NCI-H345 (cell line): ENCODE measurements at places on chromosomes 6 and 20.

GRCh38 chr6:145241039-145241438, 494.3 kb downstream of the EPM2A start:
- DNase-seq = no peak

DNA sequence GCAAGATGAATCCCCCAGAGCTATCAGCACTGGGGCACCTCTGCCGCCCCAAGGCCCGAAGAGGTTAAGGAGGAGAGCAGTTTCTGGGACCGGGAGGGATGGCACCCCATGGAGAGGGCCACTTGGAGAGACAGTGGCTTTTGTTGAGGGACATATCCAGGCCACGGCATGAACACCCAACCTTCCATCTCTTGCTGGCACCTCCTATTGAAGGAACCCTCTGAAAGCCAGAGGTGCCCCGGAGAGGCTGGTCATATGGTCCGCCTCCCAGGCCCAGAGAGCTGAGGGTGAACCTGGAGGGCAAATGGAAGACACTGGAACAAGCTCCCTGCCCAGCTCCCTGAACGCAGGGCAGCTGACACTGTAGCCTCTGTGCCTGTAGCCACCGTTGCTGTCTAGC, 167.0 kb downstream of the NFATC2 start:
- DNase-seq = no peak

DNA sequence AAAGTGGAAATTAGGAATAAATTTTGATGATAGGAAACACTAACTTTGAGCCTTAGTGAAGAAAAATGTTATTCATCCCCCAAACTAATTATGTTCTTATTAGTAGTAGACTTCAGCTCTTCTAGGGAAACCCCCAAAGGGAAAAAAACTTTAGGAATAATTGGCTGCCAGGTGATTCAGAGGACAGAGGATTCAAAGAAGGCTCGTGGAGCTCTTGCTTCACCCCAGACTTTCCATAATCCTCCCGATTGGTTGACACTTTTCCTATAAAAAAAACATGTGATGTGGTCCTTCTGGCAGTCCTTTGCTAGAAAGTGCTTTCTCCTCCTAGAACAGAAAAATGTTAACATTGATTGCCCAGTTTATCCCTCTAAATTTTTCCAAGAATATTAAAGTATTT, 5.6 kb upstream of the CCDC170 start:
- no peak for DNase-seq

DNA sequence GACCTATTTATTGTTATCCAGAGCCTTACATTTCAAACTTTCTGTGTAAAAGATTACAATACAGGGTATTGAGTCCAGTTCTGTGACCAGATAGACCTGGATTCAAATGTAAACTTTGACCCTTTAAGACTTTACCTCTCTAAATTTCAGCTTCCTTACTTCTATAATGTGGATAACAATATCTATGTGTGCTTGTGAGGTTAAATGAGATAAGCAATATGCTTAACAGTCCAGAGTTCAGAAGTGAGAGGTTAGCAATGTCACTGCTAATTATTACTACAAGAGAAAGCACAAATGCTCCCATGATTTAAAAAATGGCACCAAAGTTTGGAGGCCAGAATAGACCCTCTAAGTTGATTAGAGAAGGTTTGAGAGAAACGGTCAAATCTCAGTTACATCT, 27.5 kb downstream of the EPB41L2 start:
- DNase-seq = no peak

DNA sequence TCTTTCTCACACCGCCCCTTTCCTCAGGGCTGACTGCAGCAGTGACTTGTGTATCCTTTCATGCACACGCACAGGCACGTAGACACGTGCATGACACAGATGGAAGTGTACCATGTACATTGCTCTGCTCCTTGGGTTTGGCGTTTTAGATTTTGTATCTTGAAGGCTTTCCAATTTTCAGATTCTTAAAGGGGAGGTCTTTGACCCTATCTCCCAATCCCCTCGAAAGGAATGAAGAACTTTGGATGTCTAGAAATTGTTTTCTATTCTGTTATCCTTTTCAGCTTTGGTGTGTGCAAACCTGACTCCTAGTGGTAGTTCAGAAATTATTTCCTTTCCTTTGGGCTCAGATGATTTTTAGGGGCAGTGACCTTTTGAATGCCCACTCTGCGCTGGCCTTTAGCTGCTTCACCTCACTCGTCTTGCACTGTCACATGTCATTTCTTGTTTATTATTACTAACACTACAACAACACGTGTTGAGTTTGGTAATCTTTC, 63.0 kb downstream of the HIVEP1 start:
- DNase-seq = no peak

DNA sequence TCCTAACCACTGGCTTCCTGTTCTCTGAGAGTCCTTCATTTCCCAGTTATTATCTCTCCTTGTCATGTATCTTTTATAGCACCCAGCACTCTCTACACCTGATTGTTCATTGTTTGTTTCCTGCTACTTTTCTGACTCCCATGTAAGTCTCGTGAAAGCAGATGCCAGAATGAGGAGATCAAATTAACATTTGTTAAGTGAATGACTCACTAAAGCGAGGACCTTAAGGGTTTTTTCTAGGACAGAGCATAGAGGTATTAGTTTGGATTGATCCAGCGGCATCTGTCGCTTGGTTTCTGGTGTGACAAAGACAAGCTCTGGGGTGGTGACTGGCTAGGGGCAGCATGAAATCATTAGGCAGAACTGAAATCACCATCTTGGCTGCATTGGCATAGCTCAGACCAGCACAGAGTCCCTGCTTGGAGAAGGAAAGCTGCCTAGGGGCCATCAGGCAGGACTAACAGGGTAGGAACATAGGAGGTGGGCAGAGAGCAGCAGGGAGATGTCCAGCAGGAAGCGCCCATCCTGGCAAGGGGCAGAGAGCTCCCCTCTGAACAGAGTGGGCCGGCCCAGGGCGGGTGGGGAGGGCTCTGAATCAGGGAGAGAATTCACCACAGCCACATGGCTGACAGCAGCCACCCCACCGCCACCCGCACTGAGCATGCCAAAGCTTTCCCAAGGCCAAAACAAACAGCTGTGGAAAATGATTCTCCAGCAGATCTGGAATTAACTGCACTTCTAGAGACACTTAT, 97.1 kb upstream of the CEP85L start:
- peak; percentile 60 for DNase-seq

GRCh38 chr6:15643542-15643941, 19.3 kb downstream of the DTNBP1 start:
- DNase-seq = no peak

DNA sequence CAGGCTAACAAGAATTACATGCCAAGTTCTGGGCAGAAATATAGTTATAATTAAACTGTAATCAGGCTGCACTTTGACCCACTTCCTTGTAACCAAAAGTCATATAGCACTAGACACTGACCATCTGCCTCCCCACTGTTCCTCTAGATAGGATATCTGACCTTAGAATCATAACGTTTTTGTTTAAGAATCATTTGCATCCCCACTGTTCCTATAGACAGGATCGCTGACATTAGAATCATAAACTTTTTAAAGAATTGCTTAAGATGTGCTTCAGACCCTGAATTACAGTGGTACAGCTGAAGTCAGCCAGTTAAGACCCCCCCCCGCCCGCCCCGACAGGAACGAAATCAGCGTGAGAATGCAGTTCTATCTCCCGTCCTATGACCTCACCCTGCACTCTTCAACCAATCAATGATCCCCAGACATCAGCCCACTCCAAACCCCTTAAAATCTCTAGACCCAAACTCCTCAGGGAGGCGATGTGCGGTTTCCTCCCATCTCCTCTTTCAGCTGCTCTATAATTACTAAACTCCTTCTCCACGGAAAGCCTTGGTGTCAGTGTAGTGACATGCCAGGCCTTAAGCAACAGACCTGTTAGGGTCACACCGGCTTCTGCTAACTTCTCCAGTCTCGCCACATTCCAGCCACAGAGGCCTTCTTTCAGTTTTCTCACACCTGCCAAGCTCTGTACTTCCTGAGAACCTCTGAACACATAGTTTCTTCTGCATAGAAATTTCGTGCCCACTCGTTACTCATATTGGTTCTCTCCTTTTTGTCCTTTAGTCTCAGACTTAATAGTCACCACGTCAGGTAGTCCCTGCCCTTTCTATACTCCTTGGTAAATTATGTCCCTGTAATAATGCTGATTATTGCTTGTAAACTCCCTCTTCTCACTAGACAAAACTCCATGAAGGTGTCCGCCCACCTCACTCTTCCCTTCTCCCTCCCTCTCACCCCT, 93.5 kb downstream of the DTNBP1 start:
- DNase-seq = no peak

GRCh38 chr20:41011551-41012067, 17.0 kb upstream of the TOP1 start:
- no peak for DNase-seq

GRCh38 chr6:35282472-35282871, 15.1 kb upstream of the DEF6 start:
- DNase-seq = no peak

GRCh38 chr6:95998133-95998532, 17.6 kb upstream of the FUT9 start:
- DNase-seq = no peak

DNA sequence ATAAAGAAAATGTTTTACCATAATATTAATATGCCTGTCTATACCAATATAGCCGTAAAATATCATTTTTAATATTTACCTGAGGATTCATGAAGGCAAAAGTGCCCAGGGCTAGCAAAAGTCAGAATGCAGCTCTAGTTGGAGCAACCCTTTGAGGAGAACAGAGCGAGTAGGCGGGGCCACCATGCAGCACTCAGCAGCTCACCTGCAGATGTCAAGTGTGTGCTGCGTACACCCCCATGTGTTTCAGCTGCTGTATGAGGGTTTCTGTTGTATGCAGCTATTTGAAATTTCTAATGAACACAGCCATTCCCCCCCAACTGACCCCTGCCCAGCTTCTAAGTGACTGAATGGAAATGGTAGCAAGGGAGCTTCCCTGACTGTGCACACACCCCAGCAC, 508.0 kb downstream of the QKI start:
- DNase-seq = no peak

GRCh38 chr6:8110117-8110721, 7.9 kb upstream of the EEF1E1 start:
- DNase-seq = no peak

DNA sequence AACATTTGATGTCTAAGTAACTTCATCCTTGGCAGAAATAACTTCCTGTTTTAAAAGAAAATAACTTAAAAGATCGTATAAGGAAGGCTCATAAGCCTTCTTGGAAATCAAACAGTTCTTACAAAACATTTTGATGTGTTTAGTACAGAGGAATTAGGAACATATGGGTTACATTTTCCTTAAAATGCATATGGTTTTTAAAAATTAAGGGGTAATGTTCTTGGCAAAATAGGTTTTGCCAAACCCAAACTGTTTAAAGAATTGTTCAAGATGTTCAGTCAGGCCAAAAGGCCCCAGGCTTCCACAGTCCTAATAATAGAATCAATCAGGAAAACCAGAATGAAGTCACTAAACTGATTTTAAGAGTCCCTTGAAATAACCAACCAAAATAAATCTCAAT, 142.7 kb upstream of the SLC35B3 start:
- no peak for DNase-seq

- DNase-seq = no peak
Observed at GRCh38 chr6:4346659-4347333, 211.4 kb upstream of the ECI2 start.

GRCh38 chr6:125363824-125364165, 62.0 kb upstream of the HDDC2 start:
- DNase-seq = no peak

DNA sequence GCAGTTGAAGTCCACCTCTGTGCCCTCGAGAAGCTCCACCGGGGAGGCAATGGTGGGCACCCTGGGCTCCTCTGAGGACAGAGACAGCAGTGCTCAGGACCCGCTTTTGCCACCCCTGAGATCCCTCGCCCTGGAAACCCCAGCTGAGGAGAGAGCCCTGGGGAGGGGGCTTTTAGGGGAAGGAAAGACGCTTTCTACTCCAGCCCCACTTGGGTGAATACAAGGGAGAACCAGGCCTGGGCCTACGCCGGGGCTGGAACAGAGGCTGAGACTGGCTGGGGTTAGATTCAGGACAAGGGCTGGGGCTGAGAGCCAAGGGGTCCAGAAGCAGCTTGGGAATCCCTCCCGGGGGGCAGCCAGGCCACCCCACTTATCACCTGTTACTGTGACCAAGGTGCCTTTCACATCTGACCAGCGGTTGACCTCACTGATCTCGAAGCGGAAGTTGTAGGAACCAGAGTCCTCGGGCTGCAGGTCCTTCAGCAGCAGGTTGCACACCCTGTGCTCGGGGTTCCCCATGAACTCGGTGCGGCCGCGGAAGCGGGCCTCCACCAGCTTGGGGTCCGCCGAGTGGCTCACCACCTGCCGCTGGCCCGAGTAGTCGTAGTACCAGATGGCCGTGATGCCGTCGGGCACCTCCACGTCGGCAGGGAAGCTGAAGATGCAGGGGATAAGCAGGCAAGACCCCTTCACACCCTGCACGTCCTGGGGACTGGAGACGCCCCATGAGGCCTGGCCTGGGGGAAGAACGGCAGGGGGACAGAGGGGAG, 6.2 kb downstream of the SIGLEC1 start:
- DNase-seq = no peak

GRCh38 chr20:4607287-4607713, 114.4 kb upstream of the PRND start:
- peak; percentile 79 for DNase-seq

DNA sequence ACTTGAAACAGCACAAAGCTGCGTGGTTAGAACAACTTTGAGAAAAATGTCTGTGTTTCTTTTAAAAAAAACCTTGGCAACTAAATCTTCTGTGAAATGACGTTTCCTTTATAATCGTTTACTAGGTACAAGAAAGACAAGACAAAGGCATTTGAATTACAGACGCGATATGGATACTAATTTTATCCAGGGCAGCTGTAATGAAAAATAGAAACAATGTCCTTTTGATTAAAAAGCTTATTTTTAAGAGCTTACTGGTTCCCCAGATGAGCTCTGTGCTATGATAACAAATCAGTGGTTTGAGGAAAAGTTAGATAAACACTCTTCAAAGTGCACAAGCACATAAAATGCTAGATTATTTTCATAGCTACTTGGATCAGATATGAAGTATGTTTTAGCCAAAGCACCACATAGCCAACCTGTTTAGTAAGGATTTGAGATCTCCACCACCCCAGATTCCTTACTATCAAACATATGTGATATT, 1.6 kb upstream of the SYNCRIP start:
- DNase-seq = no peak

DNA sequence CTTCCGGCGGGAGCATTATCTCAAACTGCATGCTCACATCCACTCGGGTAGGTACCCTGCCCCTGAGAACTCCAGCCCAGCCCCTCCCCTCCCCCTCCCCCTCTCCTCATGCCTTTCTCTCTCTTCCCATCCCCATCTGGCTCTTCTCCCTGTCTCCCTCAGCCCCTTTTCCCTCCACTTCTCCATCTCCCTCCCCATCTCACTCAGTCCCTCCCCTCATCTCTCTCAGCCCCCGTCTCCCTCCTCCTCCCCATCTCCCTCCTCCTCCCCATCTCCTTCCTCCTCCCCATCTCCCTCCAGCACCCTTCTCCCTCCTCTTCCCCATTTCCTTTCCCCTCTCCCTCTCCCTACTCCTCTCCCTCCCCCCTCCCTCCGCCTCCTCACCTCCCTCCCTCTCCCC, 27.3 kb upstream of the CHMP4B start:
- DNase-seq = no peak

DNA sequence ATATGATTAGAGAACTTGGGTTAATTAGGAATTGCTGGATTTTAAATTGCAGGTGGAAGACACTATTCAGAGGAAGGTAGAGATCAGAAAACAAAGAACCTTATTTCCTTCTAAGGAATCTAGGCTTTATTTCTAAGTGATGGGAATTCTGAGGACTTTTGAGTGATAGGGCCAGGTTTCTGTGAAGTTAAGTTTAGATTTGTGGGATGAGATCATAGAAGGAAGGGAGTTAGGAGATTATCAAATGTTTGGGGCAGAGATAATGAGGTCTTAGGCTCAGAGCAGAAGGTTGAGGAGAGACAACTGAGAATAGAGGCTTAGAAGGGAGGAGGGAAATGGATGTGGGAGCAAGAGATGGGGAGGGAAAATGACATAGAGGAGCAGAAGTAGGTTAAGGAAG, 109.7 kb upstream of the MMS22L start:
- DNase-seq = no peak
